ENCODE measurements at places on chromosomes 1 and 21.

- no peak for DNase-seq
Observed at GRCh38 chr1:225870911-225871310, 11.3 kb downstream of the TMEM63A start.

DNA sequence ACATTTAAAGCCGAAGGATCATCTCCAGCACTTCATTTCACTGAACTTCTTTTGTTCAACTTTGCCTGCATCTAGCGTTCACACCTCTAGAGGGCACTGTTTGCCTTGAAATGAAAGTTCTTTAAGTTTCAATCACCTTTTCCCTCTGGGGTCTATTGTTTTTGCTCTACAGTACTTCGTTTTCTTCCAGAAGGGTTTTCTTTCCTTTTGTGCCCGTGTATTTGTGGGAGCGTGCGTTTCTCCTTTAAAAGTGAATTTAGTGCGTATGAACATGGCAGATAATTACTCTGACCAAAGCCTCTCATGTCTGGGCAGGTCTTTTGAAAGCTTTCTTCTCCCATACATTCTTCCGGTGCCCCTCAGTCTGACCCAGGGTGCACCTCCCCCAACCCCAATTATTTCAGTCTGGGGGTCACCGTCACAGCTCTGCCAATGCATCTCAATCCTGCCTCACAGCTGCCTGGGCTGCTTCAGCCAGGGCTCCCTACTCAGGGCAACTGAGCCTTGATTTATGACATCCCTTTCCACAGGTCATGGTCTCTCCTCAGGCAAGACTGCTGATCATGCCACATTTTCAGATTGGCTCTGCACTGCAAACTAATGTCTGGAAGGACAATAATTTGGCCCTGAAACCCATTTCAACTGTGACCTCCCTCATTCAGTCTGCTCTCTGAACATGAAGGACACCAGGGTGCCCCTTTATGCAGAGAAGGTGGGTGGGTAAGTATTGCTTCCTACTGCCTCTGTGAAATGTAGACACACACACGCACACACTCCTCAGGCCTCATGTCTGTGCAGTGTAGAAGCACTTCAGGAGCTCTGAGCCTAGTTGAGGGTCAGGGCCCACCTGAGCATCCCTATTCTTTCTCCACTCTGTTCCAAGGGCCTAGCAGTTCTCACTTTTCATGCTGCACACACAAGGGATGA lies 88.6 kb downstream of the NUF2 start:
- DNase-seq = no peak

DNA sequence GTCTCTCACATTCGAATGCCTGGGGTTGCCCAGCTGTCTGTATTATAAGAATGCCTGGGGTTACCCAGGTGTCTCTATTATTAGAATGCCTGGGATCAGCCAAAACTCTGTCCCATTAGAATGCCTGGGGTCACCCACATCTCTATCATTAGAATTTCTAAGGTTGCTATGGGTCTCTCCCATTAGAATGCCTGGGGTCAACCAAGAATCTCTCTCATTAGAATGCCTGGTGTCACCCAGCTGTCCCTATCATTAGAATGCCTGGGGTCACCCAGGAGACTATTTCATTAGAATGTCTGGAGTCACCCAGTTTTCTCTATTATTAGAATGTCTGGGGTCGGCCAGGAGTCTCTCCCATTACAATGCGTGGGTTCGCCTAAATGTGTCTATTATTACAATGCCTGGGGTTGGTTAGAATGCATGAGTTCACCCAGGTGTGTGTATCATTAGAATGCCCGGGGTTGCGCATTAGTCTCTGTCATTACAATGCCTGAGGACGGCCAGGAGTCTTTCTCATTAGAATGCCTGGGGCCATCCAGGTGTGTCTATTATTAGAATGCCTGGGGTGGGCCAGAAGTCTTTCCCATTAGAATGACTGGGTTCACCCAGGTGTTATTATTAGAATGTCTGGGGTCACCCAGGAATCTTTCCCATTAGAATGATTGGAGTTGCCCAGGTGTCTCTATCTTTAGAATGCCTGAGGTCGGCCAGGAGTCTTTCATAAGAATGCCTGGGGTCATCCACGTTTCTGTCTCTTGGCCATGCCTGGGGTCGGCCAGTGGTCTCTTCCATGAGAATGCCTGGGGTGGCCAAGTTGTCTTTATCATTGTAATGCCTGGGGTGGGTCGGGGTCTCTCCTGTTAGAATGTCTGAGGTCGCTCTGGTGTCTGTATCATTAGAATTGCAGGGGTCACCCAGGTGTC lies 59.6 kb downstream of the RNF187 start:
- no peak for DNase-seq

GRCh38 chr1:227429447-227430359 lies 111.4 kb upstream of the CDC42BPA start:
- DNase-seq = no peak

GRCh38 chr1:228105996-228106799 lies 2.9 kb downstream of the MRPL55 start:
- no peak for DNase-seq

DNA sequence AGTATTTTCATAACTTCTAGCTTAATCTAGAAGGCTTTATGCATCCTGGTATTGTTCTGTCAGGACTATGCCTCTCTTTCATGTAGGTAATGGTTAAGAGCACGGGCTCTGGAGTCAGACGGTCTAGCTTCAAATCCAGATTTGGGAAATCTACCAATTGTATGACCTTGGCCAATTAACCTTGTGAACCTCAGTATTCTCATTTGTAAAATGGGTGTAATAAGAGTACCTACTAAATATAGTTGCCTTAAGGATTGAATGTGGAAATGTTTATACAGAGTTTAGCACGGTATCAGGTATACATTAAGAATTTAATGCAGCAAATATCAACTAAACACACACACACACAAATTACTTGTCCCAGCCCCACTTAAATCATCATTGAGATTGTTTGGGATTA lies 97.3 kb upstream of the RAB3GAP2 start:
- no peak for DNase-seq

DNA sequence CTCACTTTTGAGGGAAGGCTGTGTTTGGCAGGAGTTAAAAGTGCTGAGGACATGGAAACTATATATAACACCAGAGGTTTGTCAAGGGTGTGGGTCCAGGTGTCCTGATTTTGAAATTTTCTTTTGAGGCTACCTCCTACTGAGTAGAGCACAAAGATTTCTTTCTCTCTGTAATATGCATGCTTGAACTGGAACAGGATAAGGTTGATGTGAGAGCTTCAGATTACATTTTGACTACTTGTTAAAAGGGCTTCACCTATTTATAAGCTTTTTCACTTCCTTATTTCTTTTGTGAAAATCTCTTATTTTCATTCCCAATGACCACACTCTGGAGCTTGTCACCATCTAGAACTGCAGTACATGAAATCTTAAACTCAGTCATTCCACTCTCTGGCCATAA lies 59.8 kb upstream of the PLA2G4A start:
- no peak for DNase-seq
